ENCODE measurements at places on chromosomes 7 and 10.

- DNase-seq = no peak
Measured at GRCh38 chr7:158054081-158054480, 533.5 kb downstream of the PTPRN2 start.

DNA sequence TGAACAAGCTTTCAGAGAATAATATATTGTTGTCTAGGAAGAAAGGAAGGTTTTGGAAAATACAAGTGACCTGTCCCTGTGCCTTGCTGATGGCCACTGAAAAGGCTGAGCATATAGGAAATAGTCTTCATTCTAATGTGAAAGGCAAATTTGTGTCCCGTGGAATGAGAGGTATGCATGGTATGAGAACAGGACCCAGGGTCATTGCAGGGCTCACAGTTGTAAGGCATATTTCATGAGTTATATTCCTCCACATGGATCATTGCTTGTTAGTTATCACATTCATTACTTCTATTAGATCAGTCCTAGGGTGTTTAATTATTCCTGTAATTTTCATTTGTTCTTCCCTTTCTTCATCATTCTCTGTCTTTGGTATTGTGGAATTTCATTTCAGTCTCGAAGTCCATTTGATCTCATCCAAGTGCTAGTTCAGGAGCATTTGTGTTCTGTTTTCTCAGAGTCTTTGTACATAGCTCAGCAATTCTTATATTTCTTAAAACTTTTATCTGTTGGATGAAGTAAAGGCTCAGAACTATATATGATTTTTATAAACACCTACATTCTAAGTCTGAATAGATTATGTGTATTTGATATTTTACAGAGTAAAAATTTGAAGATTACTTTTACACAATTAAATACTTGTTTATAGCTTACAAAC, 39.4 kb upstream of the ARHGAP21 start:
- no peak for DNase-seq

GRCh38 chr10:46285966-46286620, 704 bp upstream of the ANTXRL start:
- no peak for DNase-seq

DNA sequence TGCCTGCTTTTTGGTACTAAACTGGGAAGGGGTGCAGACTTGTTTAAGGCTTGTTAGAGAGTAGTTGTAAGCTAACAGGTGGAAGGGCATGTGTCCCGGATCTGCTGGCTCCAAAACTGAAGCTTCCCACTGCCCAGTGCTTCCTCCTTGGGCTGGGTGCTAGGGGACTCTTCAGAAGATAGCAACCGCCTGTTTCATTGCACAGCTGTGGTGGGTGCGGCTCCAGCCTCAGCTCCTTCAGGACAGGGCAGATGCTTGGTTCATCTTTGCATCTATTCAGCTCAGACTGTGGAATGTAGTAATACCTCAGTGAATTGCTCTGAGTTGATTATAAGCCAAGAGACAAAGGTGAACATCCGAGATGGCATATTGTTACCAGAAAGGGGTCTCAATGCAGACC, 527.1 kb downstream of the TYW1 start:
- no peak for DNase-seq

- DNase-seq = peak; percentile 2
Measured at GRCh38 chr7:77877791-77878190, 79.2 kb downstream of the PHTF2 start.

GRCh38 chr7:20013536-20013935, 203.6 kb downstream of the MACC1 start:
- no peak for DNase-seq

DNA sequence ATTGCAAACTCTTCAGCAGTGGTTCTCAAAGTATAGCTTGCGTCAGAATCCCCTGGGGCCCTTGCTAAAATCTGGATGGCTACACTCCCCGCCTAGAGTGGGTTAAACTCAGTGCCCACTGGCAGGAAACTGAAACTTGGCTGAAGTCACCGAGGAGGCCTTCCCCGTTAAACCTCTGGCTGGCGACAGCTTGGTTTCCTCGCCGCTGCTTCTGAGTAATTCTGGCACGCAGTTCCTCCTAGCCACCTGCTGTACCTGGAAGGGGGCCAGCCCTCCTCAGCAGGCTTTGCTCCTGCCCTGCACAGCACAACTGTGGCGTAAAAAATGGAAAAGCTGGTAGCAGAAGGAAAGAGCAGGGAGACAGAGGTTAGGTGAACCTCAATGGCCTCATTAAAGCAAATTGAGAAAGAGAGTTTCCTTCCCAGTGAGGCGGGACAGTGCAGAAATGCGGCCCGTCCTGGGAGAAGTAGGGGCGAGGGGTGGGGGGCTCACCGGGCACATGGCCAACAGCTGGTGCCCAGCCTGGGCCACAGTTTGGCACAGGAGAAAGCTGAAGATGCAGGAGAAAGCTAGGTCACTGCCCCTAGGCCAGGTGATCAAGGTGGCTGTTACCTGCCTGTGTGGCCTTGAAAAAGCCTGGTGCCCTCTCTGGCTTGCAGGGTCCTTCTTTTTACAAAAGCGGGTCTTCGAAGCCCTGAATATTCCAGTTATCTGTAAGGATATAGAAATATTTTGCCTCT, 46.6 kb downstream of the ALOX5 start:
- peak; percentile 81 for DNase-seq

DNA sequence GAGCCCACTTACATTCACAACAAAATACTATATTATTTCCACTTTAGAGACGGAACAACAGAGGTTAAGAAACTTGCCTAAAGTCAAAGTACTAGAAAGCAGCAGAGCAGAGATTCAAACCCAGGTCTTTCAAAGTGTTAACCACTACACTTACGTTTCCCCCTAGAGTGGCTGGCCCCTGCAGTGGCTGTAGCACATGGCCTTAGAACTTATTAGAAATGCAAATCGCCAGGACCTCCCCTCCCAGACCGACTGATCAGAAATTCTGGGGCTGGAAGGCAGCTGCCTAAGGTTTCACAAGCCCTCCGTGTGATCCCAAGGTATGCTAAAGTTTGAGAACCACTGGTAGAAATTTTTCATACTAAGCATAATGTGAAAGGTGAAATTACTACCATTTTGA, 8.1 kb downstream of the MPP7 start:
- DNase-seq = no peak

- no peak for DNase-seq
Measured at GRCh38 chr7:149729586-149729982, 43.8 kb downstream of the ZNF467 start.
